Dermis blood vessel endothelial cell (primary cell): ENCODE measurements at places on chromosomes 4 and X. TPM values are rescaled to one million over a fixed set of nuclear protein-coding genes. Genes with fewer than 3 reads are reported as not detected.

DNA sequence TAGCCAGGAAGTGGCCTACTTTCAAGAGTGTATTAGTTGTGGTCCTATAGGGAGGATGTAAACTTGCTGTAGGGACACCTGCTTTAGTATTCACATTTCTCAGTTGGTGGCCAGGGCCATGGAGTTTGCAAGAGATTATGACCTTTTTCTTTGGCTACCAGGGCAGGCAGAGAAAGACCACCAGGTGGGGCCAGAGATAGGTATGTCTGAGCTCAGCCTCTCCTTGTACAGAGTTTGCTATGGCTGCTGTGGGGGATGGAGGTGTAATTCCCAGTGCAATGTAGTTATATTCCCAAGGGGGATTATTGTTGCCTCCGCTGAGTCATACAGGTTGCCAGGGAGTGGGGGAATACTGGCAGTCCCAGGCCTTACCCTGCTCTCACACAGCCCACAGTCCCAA lies 26.3 kb upstream of the DACH2 start:
- no peak for DNase-seq

DNA sequence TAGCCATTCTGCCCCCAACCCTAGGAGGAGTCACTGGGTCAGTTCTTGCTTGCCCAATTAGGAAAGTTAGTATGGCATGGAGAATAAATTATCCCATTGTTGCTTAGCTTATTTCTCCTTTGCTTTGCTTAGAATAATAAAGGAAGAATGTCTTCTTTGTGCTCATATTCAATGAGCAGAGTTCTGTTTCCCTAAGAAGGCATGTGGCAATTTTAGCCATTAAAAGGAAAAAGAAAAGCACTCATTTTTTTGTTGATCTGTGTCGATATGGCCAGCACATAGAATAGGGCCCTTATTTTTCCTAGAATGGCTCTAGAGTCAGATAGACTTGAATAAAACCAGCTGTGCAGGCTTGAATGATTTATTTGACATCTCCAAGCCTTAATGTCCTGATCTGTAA lies 166.4 kb upstream of the PPARGC1A start:
- no peak for DNase-seq

DNA sequence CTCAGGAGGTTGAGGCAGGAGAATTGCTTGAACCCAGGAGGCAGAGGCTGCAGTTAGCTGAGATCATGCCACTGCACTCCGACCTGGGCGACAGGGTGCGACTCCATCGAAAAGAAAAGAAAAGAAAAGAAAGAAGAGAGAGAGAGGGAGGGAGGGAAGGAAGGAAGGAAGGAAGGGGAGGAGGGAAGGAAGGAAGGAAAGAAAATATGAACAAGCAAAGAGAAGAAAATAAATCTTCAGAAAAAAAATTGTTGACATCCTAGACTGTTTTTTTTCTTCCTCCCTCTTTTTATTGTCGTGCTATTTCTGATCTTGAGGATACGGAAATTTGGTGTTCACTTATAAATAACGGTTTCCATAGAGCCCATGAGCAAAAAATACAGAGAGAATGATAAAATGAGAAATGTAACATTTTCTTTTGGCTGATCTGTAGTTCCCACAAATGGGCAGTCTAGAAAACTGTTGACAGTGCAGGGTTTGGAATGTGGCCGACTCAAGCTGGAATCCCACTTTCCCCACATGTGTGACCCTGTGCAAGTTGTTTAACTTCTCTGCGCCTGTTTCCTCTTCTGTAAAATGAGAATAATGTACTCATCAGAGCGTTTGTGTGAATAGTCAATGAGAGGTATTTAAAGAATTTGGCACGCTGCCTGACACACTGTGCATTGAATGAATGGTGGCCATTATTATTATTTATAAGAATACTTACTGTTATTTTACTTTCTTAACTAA lies 19.4 kb downstream of the SORBS2 start:
- DNase-seq, result peak; percentile 99

GRCh38 chr4:38111024-38111423 lies 150.8 kb downstream of the PTTG2 start:
- DNase-seq, result no peak

GRCh38 chr4:110886856-110887255 lies 264.0 kb upstream of the PITX2 start:
- DNase-seq, result no peak

DNA sequence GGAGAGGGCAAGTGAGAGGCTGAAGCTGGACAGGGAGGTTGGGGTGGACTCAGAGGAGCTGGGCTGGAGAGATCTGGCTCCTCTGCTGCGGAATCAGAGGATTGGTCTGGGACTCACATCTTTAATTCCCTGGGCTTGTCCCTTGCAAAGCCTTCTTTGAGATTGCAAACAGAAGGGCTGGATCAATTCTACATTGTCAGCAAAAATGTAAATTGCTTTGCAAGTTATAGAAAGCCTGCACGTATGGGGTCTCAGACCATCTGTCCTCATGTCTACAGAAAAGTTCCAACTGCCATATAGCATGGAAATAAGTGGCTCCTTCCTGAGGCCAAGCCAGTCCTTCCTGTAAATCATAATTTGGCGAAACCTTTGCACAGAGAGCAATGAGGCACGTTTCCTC lies 449.6 kb downstream of the UBE2NL start:
- no peak for DNase-seq

CPE gene
- 1.0 and 1.1 TPM in 2 replicates for total RNA-seq
